ENCODE measurements at places on chromosomes 6 and 20.

- peak; percentile 49 for DNase-seq
Observed at GRCh38 chr20:33791959-33792597, 19.1 kb upstream of the CHMP4B start.

GRCh38 chr6:154673919-154674318 lies 59.3 kb upstream of the SCAF8 start:
- no peak for DNase-seq

DNA sequence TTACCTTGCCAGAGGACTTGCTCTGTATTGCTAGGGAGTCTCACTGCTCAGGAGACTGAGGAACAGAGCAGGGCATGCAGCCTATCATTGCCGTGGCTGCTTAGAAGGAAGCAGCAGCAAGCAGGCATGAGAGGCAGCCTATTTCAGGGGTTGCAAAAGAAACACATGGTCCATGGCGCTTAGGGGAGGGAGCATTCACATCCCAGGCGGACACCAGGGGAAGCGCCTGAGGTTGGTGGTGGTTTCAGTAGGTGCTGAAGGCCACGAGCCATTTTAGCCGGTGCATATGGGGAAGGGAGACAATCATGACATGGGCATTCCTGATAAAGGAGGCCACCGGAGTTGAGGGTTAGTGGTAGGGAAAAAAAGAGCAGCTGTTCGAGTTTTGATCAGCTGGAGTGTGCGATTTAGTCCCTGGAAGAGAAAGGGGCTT lies 20.9 kb downstream of the FARS2 start:
- no peak for DNase-seq

- no peak for DNase-seq
Observed at GRCh38 chr20:57027777-57028176, 238.7 kb downstream of the BMP7 start.

GRCh38 chr6:161815965-161816364 lies 542.1 kb upstream of the AGPAT4 start:
- DNase-seq: no peak

- DNase-seq: no peak
Observed at GRCh38 chr6:56647172-56647762, 4.6 kb upstream of the DST start.

DNA sequence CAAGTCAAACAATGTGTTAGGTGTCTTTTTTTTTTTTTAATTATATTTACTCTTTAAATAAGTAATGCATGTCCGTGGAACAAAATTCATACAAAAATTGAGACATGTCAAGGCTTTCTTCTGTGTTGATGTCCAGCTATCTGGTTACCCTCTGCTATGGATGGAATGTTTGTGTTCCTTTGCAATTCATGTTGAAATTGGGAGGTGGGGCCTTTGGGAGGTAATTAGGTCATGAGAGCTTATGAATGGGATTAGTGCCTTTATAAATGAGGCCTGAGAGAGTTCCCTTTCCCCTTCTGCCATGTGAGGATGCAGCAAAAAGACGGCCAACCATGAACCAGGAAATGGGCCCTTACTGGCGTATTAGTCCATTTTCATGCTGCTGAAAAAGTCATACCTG lies 83.1 kb upstream of the KCNG1 start:
- DNase-seq: no peak

DNA sequence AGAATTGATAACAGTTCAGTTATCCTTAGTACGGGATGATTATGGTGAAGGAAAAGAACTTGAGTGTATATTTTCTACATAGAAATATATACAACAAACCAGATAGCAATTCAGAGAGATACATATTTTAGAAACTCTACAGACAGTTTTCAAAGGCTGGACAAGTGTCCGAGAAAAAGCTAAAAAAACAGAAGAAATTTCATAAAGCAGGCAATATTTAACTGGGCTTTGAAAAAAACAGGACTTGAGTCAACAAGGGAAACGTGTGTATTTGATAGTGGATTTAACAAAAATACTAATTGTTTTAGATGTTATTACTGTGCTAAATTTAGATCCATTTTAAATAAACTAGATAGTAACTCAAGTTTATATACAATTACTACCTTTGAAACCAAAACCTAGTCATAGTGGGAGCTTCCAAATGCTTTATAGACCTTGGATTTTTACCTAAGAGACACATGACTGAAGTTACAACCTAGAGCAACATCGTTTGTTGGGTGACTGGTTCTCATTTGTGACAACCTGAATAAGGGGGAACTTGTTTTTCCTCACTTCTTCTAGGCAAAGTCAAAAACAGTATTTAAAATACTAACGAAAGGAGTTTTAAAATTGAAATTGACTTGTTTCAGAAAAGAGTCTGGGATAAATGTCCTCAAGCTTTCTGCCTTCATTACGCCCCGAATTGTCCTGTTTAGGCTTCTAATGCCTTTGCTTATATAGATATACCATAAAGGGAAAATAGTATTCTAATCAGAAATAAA lies 116.7 kb upstream of the PRSS16 start:
- DNase-seq: peak; percentile 47

DNA sequence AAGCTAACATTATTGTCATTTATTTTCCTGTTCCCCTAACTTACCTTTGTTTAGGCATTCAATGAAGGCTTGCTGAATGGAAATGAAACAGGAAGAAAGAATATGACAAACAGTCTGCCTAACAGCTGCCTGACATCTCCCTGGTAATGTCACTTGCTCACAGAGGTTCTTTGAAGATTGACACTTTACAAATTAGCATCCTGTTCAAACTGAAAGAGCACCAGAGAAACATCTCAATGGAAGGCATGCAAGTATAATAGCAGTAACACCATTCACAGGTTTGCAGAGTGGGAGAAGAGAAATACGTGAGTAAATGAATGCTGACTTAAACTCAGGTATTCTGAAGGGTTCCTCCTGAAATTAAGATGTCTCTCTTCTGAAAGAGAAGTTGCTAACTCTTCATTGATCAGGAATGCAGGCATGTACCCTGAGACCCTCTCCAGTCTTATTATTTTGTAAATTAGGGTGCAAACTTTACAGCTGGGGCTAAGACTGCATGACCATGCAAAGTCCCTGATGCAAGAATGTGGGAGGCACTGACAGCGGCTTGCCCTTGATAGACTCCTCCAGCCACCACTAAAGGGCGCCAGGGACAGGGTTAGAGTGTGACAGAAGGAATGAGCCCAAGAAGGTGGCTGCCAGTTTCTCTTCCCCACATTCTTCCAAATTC lies 1.3 kb upstream of the SMLR1 start:
- DNase-seq: no peak
